Right ventricle myocardium inferior (tissue), 1 donor: ENCODE measurements at places on chromosomes 2 and 18. TPM values are rescaled to one million over a fixed set of nuclear protein-coding genes. Genes with fewer than 3 reads are reported as not detected.

The GKN2 gene
- not detected for total RNA-seq

DNA sequence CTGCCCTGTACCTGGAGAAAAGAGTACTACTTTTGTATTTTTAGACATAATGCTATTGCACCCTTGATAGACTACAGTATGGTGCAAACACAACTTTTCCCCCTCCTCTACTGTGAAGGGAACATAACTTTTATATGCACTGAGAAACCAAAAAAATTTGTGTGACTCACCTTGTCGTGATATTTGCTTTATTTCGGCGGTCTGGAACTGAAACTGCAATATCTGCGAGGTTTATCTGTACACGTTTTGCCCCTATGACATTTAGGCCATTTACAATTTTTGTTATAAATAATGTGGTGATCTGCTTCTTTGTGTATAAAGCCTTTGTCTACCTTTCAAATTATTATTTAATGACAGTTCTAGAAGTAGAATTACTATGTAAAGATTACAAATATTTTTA lies 34.4 kb upstream of the AAK1 start:
- DNase-seq = no peak

The METTL4 gene
- 7.3 TPM for total RNA-seq

GRCh38 chr18:65994302-65994701 lies 243.5 kb downstream of the CDH7 start:
- no peak for DNase-seq

DNA sequence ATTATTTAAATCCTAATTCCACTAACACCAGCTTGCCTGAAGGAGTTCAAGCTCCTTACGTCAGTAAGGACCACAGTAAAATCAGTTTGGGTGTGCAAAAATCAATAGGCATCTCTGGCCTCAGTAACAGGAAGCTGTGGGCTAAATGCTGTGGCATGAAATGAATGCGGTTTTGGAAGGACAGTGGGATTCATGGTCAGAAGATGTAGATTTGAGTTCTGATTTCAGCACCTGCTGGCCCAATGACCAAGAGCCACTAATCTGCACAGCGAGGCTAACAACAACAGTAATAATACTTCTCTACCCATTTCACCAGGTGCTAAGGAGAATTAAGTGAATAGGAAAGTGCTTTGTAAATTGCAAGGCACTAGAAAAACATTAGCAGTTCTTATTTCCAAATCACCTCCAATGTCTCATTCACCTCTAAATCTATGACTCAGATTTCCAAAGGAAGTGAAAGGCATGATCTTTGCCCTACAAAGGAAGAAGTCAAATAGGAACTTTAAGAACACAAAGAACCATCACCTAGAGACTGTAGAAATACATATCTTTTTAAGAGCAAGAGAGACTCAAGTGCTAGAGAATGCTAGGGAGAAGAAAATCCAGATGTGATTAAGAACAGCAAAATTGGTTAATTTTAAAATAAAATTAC lies 172.6 kb downstream of the ANKRD44 start:
- no peak for DNase-seq

The DYSF gene
- total RNA-seq = 57.8 TPM

DNA sequence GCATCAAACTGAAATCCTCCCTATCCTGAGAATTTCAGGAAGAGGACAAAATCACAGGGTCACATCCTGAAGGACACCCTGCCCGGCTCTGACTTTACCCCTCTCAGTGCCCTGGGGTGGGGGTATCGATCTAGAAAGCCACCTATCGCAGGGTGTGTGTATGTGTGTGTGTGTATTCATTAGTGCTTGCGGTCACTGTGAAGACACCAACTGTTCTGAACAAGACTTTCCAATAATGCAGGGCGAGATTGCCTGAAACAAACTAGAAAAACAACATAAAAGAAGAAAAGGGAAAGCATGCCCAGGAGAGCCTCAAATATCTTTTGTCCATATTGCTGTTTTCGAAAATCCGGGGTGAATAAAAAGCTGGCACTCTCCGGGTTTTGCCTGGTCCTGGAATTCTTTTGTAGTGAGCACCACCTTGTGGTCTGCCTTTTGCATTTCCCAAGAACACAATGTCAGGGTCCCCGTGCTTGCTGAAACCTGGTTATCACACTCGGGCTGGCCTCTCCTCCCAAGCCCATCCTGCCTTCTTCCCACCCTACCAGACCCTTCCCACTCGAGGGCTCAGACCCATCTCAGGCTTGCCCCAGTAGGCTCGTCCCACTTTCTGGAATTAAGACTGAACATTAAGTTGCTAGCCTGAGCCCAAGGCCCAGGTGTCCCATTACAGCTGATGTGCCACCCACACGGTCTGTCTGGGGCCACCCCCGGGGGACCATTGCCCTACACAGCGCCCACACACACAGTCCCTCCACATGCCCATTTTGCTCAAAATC lies 25.0 kb upstream of the COPS8 start:
- no peak for DNase-seq

GRCh38 chr2:220821683-220822082 lies 750.4 kb downstream of the EPHA4 start:
- no peak for DNase-seq

DNA sequence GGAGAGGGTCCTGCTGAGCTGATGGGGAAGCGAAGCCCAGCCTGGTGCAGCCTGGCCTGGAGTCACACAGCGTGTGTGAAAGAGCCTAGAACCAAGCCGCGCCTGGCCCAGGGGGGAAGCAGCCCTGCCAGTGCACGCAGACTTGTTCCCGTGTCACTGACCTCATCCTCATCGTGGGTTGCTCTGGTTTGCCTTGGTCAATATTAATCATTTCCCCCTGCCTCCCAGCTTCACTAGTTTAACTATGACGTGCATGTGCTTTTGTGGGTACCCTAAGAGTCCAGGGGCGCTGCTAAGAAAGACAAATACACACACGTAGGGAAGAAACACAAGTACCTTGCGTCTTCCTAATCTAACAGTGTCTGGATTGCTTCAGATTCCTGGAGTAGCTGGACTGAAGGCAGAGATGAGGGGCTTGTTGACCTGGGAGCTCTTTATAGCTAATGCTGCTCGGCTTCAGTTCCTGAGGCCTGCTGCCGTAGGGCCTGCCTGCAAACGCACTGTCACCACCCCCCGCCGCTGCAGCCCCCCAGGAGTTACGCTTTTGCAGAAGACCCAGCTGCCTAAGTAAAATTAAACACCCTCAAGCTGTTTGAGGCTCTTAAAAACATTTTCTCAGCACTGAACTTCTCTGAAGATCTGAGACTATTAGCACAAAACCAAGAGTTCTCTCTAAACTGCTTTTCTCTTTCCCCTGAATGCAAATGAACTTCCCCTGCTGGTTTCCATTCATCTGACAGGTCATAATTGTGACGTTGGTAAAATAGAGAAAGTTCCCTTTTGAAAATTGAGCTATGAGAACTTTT lies 159.2 kb downstream of the FAM210A start:
- DNase-seq = peak; percentile 82

The LIMS4 gene
- total RNA-seq = 3.7 TPM

DNA sequence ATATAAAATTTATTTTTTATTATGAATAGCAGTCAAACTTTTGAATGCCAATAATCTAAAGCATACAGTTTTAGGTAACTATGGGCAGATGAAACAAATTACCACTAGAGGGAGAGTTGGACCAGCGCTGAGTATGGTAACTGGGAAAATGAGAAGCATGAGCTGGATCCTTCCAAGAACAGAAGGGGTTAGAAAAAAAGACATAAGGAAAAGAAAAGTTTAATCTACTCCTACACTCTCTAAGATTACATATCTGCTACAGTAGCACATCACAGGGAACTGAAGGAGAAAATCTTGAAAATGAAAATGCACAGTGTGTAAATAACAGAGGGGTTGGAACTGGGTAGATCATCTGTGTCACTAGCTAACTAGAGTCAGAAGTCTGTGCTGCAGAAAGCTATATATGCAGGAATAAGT lies 15.5 kb downstream of the REG3G start:
- DNase-seq = no peak

DNA sequence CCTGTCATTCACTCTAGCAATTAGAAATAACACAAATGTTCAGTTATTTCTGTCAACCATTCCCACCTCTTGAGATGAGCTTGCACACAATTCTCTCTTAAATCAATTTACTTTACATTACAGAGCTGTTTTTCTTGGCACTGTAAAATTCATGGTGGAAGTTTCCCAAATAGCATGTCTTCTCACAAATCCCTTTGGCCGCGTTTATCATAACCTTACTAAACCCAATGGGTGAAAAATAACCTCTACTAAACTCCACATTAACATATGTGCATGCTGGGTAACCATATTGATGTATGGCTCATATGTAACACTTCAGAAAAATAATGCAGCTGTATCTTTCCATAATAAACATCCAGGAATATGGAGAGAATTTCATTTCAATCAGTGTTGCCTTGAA lies 75.5 kb upstream of the SULT1C3 start:
- DNase-seq = no peak

DNA sequence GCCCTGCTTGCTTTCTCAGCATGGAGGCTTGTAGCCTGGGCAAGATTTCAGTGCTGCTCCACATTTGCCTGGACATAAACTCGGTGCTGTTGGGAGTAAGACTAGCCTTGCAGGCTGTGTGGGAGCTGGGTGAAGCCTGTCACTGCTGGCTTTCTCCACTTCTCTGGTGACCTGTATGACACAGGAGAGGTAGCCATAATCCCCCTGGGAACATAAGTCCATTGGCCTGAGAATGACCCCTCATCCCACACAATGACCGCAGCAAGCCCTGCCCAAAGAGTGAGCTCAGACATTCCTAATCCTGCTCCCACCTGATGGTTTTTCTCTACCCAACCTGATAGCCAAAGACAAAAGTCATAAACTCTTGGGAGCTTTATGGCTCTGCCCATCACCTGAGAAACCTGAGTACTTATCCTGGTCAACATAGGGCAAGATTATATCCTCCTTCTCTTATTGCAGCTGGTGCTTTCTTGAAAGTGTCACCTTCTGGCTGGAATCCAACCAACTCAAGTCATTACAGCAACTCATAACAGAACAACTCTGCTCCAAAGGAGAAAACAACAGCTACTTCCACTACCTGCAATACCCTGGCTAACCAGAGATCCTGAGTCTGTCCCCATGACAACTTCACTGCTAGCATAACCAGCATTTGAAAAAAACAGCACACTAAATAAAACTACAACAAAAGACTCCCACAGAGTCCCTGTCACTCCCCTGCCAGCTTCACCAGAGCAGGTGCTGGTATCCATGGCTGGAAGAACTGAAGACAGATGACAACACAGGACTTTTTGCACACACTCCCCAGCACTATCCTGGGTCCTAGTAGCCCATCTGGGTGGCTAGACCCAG lies 834.4 kb upstream of the DDX18 start:
- DNase-seq = no peak

GRCh38 chr2:146986161-146986560 lies 858.7 kb upstream of the ACVR2A start:
- no peak for DNase-seq

DNA sequence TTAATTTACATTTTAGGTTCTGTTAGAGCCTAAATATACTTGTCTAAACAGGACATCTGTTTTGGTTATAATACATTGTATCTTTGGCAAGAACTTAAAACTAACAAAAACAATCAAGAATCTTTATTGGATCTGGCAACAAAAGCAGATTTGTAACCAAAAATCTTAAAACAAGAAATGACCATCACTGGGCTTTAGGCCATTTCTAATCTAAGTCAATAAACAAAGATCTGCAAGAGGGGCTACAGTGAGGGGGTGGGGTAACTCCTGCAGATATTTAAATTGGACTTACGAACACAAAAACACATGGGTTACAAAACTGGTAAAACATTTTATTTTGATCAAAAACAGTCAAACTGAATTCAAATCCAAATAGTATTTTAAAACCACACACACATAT lies 77.3 kb downstream of the SRBD1 start:
- DNase-seq = no peak

GRCh38 chr2:55140316-55141219 lies 90.3 kb upstream of the RTN4 start:
- no peak for DNase-seq

DNA sequence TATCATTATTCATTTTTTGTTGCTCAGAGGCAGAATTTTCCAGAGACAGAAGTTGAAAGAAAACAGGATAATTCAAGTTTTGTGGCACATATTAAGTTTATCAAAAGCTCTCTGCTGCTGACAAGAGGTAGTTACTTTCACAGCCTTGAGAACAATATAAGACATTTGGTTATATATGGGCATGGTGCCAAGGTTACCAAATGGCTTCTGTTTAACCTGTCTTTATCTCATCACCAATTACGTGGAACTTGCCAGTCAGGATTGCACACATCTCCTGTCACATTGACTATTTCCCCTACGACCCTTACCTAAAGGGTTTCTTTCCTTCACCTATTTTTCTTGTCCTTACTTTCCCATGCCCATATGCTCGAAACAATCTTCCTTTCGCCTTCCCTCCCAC lies 35.9 kb downstream of the KLF7 start:
- no peak for DNase-seq

The COL4A3 gene
- total RNA-seq = 5.5 TPM

- no peak for DNase-seq
Observed at GRCh38 chr2:14716319-14716718, 83.8 kb downstream of the LRATD1 start.

DNA sequence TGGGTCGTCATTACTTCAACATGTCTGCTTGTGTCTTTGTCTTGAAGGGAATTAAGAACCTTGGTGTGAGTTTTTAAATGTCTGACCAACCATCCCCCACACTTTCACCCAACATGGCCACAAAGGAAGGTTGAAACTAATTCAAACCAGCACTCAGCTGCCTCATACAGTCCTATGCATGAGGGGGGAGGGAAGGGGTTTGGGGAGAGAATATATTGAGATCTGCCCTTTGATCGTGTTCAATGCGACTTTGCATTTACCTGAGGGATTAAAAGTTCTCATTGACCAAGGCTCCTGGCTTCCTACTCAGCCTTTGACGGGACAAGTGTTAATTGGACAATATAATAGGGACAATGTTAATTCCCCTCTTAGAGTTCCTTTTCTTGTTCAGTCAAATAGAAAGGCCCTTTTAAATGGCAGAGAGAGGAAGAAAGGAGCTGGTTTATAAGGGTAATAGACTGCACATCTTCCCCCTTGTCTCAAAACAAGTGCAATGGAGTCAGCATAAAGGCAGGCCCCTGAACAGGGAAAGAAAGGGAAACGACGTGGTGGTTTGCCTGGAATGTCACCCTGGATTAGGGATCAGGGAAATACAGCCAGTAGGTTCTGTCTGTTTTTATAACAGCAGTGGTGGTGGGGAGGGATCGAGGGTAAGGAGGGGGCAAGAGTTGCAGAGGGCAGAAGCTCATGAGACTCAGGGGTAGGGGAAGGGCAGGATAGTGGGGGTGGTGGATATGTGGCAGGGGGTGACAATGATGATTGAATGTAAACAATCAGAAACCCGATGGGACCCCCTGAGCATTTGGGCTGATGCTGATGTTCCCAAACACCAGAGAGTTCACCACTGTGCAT lies 198.7 kb downstream of the MYCN start:
- no peak for DNase-seq

The TDRD15 gene
- not detected for total RNA-seq

GRCh38 chr18:70507970-70508369 lies 219.1 kb downstream of the SOCS6 start:
- DNase-seq = no peak

DNA sequence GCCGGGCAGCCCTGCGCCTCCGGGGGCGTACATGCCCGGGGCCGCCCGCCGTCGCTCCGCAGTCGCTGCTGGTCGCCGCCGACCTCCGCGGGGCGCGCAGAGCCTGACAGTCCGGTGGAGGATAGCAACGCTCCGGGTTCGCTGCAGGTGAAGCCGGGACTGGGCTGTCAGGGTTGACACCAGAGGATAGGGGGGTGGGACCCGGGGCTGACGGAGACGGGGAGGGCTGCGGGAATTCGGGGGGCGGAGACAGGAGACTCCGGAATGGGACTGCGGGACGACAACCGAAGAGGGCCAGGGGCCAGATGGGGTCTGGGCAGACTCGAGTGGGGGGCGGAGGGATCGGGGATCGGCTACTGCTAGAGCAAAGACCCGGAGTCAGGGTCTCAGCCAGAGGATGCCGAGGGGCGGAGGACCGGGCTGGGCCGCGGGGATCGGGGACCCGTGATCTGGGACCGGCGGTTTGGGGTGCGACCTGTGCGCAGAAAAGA lies 403 bp downstream of the TMEM127 start:
- DNase-seq = peak; percentile 81
